ENCODE measurements at places on chromosomes 1 and 21.

DNA sequence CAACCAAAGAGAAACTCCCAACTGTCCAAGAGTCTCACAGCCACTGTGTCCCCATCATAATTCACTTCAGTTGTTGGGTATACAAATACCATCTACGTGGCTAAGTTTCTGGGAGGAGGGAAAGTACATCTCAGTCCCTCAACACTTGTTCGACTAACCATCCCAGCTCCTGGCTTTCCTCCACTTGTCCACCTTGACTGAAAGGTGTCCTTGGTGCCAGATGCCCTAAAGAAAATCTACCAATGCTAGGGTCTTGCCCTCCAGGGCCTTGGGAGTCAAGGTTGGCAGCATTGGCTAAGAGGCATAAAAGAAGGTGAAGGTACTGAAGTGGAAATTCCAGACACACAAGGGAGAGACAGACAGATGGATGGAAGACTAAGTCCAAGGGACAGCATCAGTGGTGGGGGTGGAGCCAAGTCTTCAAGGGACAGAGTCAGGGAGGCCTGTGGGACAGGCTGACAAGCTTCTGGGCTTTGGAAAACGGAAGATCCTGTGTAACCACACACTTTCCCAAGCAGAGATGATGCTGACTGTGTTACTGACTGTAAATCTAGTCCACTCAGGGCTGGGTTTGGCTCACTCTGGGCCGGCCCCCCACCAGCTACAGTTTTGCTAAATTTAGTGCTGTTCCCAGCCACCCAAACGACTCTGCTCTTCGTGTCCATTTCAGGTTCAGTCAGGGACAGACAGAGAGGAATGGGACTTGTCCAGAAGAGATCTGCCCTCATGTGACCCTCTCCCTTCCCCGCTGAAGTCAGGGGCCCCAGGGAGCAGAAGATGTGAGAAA lies 60.1 kb downstream of the CD34 start:
- DNase-seq: no peak

GRCh38 chr1:58857680-58858673 lies 74.1 kb upstream of the JUN start:
- DNase-seq: no peak

DNA sequence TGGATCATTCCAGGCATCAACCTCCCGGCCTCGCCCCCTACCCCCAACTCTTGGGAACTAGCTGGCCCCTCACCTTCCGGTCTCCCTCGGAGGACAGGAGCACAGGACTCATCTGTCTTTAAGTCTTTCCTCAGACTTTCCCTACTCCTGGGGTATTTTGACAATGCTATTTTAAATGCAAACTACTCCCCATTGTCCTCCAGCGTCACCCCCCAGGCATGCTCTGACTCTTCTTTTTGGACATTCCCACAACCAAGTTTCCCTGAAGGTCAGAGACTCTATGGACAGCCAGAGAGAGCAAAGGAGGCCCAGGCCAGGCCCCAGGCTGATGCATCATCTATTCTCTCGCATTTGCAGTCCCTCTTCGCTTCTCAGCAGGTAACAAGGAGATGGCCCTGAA lies 424.3 kb downstream of the PCP4 start:
- DNase-seq: no peak

DNA sequence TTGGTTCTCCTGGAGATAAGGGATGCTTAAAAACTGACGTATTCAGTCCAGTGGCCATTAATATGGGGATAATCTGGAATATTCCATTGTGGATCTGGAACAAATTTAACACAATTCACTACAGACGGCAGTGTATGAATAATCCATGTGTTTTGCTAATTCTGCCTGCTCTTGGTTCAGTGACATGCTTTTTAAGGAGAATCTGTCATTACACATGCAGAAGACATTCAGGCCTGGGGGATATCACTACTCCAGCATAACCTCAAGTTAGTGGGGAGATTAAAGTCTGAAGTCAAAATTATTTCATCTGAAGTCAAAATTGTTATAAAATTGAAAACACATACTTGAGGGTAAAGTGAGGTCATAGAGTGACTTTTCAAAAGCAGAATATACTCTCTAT lies 789.3 kb downstream of the USP25 start:
- DNase-seq: no peak

- DNase-seq: no peak
Measured at GRCh38 chr1:43348809-43349593, 9.8 kb upstream of the CDC20 start.

DNA sequence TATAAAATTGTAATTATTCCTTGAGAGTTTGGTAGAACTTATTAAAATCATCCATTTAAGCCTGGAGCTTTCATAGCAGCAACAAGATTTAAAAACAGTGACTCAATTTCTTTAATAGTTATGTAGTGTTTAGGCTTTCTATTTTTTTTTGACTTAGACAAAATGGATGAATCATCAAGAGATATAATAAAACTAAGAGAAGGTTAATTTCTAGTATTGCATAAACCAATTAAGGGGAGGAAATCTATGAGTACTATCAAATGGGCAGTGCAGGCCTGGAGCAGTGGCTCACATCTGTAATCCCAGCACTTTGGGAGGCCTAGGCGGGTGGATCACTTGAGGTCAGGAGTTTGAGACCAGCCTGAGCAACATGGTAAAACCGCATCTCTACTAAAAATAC lies 416.3 kb upstream of the USP24 start:
- no peak for DNase-seq

GRCh38 chr1:44031252-44032169 lies at the start of gene SLC6A9:
Gene SLC6A9, minus strand, starts transcription at chr1:44031462. Its CDS starts 7,185 bp downstream, at chr1:44024277.
- DNase-seq: no peak

- no peak for DNase-seq
Measured at GRCh38 chr21:46489800-46490199, 31.1 kb downstream of the DIP2A start.

DNA sequence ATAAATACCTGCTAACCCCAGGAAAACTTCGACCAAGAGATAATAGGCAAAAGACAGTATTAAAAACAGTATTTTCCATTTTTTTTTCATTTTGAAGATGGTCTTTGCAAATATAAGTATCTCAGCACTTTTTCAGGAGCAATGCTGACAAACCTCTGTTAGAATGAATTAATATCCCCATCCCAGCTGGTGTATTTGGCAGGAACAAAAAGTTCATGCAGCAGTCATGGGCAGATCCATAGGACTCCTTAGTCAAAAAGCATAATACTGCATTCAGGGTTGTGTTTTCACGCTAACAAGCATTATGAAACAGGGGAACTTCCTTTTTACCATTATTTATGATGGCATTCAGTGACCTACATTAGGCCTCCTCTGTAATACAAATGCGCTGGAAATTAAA lies 344.0 kb downstream of the ST6GALNAC3 start:
- DNase-seq: no peak

Data from stimulated activated CD8-positive, alpha-beta memory T cell treated with anti-CD3 and anti-CD28 coated beads, Interleukin-15, amount 100 ng/mL, for 1 hour (primary cell).